ENCODE measurements at places on chromosomes 1 and 21.

DNA sequence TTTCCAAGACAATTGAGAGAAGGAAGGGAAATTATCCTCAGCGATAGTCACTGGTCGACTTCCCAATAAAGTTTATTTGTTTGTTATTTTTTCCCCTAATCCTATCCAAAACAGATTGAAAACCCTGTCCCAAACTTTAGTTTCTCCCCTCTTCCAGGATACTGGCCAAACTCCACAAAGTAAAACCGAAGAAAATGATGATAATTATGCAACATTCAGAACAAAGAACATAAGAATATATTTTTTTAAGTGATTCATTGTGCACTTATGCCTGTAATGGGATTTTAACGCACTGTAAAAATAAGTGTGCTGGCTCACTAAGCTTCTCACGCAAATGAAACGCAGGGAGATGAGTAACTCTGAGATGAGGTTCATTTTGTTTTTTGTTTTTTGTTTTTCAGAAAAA is 6.0 kb downstream of the GLIS1 start:
- peak; percentile 81 for DNase-seq

DNA sequence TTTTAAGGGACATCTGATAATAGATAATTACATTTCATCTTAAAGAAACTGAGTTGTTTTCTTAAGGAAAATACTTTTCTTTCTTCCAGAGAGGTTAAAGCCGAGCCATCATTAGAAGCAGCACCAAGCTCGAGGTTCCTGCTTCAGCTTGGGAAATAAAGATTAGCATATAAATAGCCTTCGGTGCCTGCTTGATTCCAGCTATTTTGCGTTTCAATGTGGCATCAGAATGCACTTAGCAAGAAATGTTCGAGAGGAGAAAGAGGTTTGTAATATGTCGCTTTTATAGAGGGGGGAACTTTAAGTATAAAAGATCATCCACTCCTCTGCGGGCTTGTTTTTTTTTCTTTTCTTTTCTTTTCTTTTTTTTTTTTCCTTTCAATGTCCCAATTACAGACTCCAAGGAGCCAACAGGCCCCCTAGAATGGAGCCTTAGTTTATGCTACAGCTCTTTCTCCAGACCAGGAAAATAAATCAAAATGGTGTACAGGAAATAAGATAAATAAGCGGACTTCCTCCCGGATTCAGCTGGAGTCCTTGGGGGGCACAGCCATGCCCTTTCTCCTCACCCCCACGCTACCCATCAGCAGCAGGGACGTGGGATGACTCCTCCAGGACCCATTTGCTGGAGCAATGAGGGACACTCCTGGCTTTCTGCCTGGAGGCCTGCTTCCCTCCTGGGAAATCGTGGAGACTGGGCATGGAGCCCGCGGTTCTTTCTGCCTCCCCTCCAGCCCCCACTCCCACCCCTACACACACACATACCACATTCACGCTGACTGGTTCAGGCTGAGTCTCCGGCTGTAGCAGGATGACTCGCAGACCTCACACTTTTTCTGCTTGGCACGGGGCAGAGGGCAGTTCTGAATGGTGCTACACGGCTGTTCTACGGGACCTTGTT is 131.6 kb downstream of the RRAGC start:
- peak; percentile 83 for DNase-seq

- DNase-seq = peak; percentile 37
Measured at GRCh38 chr1:22142315-22143064, 407 bp downstream of the WNT4 start.

GRCh38 chr1:178931858-178932551 is 61.1 kb upstream of the ANGPTL1 start:
- peak; percentile 97 for DNase-seq

DNA sequence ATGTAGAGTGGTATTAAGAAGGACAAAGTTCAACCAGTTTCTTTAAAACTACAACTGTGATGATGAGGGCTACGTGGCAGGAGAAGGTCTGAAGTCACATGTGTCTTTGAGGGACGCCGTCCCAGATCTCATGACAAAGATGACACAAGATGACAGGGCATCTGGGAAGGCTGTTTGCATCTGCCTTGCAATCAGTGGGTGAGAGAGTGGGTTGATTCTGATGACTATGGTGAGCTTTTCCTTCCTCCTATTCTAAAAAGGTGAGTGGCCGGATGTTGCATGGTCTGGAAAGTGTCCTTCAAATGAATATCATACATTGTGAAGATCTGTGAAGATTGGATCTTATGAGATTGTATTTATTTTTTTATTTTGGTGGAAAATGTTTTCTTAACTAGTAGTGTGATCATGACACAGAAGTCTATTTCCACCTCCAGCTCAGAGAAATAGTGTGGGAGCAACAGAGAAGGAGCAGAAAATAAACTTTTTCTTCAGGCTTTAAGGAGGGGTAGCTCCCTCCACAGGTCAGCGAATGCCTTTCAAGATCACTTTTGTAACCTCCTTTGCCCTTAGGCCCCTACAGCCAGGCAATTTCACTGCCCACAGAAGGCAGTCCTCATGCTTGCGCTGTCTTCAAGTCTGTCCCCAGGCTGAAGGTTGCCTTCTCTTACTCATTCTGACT is 76.0 kb upstream of the ATF3 start:
- no peak for DNase-seq

- no peak for DNase-seq
Measured at GRCh38 chr21:33378081-33378480, 25.1 kb upstream of the IFNGR2 start.

- DNase-seq = no peak
Measured at GRCh38 chr1:84269306-84269705, 32.2 kb upstream of the SAMD13 start.

DNA sequence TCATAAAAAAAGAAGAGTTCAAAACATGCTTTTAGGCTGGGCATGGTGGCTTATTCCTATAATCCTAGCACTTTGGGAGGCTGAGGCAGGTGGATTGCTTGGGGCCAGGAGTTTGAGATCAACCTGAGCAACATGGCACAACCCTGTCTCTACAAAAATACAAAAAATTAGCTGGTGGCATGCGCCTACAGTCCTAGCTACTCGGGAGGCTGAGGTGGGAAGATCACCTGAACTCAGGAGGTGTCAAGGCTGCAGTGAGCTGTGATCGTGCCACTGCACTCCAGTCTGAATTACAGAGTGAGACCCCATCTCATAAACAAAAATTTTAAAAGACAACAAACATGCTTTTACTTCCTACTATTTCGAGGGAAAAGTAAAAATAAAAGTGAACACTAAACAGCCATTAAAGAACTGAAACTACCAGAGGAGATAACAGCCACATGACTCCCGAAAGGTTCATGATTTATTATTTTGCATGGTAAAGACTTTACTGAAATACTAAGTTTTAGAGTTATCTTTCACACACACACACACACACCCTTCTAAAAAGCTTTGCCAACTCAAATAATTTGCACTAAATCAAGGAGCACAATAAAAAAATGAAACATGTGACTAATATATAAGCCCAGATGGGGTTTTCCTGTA is 48.1 kb downstream of the USP1 start:
- no peak for DNase-seq

GRCh38 chr1:1788646-1789431 is 10.6 kb upstream of the NADK start:
- peak; percentile 77 for DNase-seq

DNA sequence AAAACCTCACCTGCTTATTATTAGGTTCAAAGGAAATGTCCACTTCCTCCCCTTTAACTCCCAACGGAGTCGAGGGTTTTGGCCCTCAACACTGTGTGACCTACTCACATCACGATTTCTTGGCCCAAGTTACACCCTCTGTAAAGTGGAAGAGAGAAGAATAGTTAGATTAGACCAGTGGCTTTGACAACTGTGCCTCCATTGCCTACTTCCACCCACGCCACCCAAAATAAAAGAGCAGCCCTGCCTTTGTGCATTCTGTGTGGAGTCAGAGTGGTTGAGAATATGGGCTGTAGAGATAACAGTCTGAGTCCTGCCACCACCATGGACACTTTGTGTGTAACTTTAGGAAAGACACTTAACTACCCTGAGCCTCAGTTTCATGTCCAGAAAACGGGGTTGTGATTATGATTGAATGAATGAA is 4.1 kb upstream of the HDGF start:
- DNase-seq = no peak

DNA sequence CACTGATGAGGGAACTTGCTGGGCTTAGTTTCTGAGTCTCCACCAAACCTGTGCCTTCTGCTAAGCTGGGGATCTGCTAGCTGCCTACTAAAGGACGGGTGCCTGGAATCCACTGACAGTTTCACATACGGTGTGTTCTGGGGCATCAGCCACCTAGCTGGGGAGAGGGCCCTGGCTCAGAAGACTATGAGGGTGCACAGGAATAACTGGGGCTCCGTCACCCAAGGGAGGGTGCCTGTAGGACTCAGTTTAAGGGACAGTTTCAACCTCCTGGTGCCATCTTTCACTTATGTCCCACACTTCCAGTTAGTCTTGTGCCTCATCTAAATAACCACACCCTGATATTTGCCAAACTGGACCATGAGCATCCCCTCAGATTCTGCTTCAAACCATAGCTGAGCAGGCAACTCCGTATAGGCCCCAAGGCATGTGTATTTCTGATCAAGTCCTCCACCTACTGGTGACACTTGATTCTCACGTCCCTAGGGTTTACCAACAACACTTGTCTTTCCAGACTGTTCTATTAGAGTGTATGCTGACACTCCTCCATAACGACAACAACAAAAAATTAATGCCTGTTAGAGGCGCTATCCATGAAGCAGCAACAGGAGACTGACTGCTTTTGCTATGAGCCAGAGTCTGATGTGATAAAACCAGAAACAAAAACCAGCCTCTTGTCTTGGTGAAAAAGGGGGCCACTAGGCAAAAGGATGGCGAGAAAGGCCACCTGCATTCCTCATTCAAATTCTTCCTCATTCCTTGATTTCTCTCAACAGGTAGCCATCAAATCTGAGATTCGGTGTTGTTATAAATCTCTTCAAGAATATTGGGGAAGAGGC is 55.0 kb upstream of the PAXBP1 start:
- DNase-seq = peak; percentile 64

GRCh38 chr1:214066190-214066589 is 78.4 kb downstream of the PROX1 start:
- no peak for DNase-seq

GRCh38 chr21:39084979-39085729 is 98.1 kb downstream of the PSMG1 start:
- no peak for DNase-seq

DNA sequence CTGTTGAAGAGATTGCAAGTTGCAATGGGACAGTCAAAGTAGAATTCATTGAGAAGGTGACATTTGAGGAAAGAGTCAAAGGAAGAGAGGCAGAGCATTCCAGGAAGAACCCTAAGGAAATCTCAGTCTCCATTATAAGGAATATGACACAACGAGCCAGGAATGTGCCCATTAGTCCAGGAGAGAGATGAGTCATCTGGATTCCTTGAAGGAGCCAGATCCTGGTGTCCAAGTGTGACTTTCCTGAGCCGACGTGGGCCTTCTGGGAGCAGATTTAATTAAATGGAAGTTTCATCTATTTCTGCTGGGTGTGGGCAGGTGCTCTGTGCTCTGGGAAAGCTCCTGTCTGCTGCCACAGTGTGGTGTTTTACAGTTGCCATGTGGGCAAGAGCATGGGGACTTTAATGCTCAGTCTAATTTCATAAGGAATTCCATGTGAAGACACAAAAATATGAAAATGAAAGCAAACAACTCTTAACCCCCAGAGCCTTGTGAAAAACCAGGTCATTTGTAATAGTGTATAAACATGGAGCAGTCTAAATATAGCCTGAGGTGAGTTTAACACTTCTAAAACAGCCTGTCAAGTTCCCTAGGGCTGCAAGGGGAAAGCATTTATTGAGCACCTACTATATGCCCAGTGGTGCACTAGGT is 111.4 kb upstream of the ARTN start:
- peak; percentile 88 for DNase-seq

DNA sequence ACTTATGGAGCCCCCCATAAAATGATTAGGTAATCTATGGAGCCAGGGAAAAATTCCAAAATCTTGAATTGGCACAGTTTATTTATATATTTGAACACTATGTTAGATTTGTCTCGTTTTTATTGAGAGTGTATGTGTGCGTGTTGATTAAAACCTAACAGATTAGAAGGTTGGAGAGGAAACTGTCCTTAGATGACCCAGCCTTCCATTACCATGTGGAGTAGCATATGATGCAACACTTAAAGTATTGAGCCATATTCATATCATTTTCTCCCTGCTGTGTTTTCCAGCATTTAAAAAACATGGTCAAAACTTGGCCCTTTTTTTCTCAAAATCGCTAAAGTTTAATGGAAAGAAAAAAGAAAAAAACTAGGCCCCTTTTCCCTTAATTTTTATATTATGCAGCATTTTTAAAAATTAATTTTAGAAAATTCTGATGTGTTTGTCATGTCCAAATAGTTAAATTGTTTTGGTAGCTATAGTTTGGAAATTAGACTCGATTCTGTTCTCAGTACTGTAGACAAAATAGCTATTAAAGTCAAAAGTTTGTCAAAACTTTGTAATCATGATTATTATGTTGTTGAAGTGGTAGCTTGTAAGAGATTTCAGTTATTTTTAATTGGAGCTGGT is 2.3 kb downstream of the LRRC8D start:
- DNase-seq = peak; percentile 83

DNA sequence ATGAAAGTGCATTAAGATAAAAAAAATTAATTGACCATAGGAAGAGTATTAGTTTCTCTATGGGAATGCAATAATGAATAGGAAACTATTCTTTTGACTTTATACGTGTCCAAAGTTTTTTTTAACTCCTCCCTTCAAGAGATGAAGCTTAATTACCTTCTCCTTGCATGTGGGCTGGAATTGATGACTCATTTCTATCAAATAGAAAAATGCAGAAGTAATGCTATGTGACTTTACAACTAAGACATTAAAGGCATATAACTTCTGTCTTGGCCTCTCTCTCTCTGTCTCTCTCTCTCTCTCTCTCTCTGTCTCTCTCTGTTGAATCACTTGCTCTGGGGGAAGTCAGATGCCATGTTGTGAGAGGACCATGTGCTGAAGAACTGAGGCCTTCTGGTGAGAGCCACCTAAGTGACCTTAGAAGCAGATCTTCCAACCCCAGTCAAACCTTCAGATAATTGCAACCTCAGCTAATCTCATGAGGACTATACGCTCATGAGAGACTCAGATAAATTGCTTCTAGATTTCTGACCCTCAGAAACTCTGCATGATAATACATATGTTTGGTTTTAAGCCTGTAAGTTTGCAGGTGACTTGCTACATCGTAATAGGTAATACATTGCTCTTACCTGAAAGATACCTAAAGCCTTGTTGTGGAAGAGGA is 414.2 kb downstream of the KCNT2 start:
- no peak for DNase-seq

GRCh38 chr1:40977716-40978115 is 1.8 kb upstream of the CTPS1 start:
- DNase-seq = no peak

GRCh38 chr1:167565922-167566321 is 12.4 kb upstream of the CREG1 start:
- no peak for DNase-seq

- no peak for DNase-seq
Measured at GRCh38 chr1:14788080-14788479, 189.6 kb downstream of the KAZN start.

Measured in fibroblast of villous mesenchyme (primary cell).